ENCODE measurements at places on chromosomes 2 and 18.

- no peak for DNase-seq
These were observed 44.4 kb upstream of the LRRTM4 start for GRCh38 chr2:77566582-77566981.

DNA sequence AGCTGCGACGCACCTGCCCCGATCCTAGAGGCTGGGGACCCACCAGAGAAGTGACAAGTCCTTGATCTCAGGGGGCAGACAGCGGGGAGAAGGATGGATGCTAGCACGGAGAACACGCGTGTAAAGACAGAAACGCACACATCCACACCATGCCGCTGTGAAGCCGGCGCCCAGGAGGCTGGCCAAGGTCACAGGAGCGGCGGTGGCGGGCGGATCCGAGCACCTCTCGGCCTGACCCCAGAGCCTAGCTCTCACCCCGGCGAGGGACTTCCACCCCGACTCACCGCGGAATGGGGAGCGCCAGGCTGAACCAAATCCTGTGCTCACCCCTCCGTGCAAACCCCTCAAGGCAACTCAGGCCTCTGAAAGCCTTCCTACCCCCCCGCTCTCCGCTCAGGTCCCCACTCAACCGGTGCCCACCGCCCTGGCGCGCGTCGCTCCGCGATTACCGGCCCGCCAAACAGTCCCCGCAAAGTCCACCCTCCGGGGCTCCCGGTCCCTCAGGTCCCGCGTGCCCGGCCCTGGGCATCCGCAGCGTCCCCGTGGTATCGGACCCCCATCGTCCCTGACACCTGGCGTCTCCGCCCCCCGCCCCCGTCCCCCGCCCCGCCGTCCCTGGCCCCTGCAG, 460 bp upstream of the LRRFIP1 start:
- DNase-seq = no peak

DNA sequence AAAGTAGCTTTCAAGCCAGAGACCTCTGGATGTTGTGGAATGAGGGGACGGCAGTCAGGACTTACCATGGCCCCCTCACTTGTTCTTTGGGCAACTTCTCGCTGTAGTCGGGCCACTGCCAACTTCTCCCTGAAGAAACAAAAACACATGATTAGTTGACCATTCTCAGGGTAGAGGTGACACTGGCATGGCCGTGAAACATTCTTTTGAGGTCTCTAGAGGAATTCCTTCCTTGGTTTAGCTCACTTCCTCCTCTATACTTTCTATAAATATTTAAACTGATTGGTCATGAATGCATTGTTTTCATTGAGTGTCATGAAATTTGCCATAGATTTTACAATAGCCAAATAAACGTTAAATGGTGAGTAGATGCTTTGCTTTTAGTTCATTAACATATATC, 354.6 kb downstream of the NCKAP5 start:
- no peak for DNase-seq

DNA sequence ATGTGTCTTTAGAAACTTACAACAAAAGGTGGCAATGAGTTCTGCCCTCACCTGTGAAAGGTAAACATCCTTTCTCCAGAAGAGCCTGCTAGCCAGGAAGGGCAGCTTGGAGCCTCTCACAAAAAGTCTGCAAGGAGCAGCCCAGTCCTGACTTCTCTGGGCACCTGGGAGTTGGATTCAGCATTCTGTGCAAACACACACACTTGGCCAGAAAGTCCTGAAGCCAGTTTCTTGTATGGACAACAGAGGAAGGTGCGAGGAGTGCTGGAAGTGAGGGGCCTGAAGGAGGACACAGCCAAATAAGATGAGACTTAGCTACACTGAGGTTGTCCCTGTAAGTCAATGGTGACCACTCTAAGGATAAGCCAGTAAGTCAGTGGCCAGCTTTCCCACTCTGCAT, 52.4 kb upstream of the SLC1A4 start:
- no peak for DNase-seq

GRCh38 chr2:203432811-203433210, 102.3 kb downstream of the RAPH1 start:
- no peak for DNase-seq

DNA sequence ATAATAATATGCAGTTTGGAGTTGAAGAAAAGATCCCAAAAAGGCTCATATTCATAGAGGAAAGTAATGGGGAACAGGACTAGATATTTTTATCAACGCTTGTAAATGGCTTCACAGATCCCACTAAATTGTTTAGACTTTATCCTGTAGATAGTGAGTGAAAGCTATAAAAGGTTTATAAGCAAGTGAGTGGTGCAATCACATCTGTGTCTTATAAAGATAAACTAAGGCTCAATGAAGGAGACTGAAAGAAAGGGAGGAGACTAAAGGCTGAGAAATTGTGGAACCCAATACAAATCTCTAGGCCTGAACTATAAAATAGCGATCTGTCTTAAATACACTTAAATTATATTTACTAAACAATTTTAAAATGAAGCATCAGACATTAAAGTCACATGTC, 7.7 kb downstream of the SP3 start:
- no peak for DNase-seq

DNA sequence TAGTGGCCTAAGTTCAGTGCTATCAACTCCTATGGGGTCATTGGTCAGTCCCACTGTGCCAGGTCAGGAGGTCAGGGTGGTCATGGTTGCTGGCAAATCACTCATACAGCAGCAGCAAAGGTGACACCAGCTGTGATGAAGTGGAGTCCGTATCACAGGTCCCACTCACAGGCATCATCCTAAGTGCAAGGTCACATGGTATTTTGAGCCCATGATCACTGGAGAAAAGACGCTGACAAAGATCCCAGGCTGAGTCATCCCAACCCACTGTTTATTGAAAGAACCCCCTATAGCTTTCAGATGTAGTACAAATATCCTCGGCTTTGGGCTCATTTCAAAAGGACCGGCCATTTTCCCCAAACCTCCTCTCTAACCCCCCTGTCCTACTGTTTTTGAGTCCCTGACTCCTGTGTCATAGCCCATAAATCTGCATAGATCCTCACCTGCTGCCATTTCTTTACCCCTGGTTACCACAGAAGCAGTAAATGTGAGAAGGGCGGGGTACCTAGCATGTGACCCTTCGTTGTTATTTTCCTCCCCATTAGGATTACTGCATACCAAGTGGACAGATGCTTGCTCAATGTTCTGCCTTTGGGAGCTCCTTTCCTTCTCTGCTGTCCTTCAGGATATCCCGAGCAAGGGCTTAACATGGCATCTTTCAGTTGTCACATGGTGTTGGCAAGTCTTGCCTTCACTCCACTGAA, 107.7 kb downstream of the COL6A3 start:
- no peak for DNase-seq

- no peak for DNase-seq
These were observed 1.0 kb downstream of the IMPACT start for GRCh38 chr18:24427484-24427883.

DNA sequence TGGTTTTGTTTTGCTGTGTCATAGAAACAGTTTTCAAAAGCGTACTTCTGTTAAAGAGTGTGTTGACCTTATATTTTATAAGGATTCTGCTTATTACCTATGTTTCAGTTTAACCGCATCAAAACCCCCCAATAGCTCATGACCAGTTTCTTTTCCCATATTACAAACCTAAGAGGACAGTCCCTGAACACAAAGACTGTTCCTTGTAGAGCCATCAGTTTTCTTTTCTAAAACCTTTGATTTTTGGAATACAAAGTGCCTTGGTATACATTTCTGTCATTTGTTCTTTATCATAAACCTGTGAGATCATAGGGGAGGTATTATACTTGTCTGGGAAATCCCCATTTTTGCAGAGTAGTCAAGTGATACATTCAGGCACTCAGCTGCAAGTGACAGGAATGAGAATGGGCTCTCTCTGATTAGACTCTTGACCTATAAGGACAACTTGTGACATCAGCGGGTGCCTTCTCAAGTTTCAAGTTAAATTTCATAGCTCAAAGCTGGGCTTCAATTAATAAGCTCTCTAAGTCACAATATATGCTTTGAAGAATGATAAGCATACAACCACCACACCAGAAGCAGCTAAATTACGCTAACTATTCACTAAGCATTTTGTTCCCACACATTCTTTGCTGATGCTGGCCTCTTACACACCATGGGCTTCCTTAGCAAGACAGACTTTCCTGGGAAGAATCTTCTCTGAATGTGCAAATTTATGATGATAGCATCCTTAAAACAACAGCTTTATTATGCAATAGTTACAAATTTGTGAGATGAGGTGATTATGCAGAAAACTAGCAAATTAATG, 97.5 kb upstream of the CD302 start:
- DNase-seq = peak; percentile 11

GRCh38 chr2:36869606-36870005, 96.7 kb downstream of the STRN start:
- no peak for DNase-seq

GRCh38 chr18:40109252-40110049, 1845.6 kb upstream of the PIK3C3 start:
- DNase-seq = no peak

DNA sequence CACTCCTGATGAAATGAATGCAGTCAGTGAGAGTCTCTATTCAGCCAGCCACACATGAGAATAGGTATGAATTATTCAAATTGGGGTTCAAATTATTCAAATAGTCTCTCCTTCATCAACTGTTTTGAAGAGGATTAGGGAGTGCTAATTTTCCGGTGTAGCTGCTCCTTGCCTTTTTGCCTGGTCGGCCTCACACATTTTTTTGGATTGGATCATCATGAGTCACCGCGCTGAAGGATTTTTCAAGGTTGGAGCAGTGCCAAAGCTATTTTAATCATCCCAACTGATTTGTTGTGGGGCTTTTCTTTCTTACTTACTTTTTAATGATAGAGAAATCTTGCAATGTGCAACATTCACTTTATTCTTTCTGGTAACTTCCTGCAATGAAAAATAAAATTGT, 2.4 kb upstream of the DTNA start:
- no peak for DNase-seq

- peak; percentile 71 for DNase-seq
These were observed 49.5 kb downstream of the SPRED2 start for GRCh38 chr2:65382776-65383357.

DNA sequence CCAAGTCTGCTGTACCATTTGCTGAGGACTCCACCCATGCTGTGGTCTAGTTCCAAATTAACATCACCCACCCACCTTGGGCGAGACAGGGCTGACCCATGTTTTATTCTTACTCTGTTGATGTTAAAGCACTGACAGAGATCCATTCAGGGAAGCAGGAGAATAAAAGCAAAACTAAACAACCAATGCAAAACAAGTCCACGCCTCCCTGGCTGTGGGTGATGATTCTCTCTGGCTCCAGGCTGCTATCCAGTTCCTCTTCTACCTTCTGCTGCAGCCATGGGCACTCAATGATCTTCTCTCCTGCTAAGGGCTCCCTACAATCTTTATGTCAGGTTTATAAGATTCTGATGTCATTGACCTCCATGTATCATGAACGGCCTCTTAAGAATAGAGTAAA, 786.6 kb upstream of the ID2 start:
- DNase-seq = no peak

- no peak for DNase-seq
These were observed 32.2 kb downstream of the PELI1 start for GRCh38 chr2:64112016-64112415.

DNA sequence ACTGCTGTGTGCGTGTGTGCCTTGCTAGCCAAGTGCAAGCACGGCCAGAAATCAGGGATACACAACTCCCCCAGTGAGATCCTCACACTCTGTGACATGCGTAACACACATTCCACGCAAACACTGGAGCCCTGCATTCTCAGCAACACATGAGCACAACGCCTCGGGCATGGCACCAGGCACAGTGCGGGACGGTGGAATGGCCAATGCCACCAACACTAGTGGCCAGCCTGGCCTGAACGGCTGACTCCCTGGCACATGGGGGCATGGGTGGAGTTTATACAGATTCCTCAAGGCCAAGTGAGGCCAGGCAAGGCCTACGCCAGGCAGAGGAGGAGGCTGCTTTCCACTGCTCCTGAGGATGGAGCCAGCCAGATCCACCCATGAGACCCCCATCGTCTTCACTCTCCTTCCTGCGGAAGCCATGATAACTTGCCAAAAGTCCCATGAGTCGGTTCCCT, 56.2 kb downstream of the ANKMY1 start:
- DNase-seq = no peak

GRCh38 chr2:47660168-47660567, 122.8 kb upstream of the MSH6 start:
- DNase-seq = no peak

GRCh38 chr18:79738041-79738461, 58.4 kb downstream of the CTDP1 start:
- no peak for DNase-seq

- DNase-seq = no peak
These were observed 126.1 kb downstream of the GALNT1 start for GRCh38 chr18:35707674-35708073.

DNA sequence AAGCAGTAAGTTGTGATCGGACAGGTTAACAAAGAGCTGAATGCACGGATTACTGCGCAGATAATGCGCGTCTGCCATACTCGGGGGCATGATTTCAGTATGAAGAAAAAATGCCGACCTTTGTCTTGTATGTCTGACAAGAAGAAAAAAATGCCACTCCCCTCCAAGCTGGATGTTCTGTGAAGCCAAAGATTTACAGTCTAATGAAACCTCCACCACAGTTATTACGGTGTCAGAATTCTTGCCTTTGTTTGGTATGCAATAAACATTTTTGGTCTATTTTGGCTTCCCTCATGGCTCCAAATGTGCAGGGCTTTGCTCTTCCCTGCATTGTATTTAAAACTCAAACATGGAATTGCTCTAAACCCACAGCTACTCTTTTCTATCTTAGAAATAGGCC, 72.2 kb upstream of the THUMPD2 start:
- no peak for DNase-seq

DNA sequence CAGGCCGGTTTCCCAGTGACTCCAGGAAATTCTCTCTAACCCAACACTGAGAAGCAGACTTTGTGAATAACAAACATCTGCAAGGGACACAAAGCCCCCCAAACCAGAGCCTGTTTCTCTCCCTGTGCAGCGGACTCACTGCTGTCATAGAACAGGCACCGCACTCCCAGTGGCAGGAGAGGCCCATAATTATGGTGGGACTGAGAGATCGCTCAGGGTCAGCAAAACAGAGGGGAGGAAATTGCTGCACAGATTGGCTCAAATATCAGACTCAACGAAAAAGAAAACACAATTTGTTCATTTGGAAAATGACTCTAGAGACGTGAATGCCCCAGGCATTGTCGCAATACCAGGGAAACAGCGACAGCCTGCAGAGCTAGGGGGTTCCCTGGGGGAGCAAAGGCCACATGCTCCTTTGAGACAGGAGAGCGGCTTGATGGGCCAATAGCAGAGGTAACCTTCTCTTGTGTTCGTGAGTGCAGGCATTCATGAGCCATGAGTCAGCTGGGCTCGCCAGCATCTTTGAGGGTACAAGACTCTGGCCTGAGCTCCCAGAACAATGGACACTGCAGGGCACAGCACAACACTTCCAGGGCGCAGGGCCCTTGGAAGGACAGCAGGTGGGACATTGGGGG, 143.3 kb upstream of the KLHL29 start:
- no peak for DNase-seq

Measured in CD4-positive, alpha-beta T cell treated with Interleukin-4 for 4 hours (primary cell).